Stimulated activated CD8-positive, alpha-beta memory T cell treated with anti-CD3 and anti-CD28 coated beads, Interleukin-4, amount 100 ng/mL, for 24 hours (primary cell): ENCODE measurements at places on chromosomes 3 and 15.

GRCh38 chr3:14244521-14245247 lies 66.1 kb downstream of the LSM3 start:
- DNase-seq, result no peak

DNA sequence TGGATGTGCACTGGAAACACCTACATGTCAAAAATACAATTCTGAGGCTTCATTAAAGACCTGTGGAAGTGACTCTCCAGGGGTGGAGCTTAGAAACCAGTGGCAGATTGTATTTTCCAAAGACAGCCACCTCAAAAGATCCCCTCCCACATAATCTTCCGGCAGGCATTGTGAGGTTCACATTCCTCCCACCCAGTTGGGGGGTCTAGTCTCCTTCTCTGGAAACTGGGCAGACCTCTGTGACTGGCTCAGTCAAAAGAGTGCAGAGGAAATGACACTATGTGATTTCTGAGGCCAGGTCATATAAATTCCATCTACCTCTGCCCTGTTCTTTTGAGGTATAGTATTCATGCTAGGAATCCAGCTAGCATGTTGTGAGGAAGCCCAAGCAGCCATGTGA lies 1.9 kb upstream of the CFAP92 start:
- DNase-seq, result no peak

DNA sequence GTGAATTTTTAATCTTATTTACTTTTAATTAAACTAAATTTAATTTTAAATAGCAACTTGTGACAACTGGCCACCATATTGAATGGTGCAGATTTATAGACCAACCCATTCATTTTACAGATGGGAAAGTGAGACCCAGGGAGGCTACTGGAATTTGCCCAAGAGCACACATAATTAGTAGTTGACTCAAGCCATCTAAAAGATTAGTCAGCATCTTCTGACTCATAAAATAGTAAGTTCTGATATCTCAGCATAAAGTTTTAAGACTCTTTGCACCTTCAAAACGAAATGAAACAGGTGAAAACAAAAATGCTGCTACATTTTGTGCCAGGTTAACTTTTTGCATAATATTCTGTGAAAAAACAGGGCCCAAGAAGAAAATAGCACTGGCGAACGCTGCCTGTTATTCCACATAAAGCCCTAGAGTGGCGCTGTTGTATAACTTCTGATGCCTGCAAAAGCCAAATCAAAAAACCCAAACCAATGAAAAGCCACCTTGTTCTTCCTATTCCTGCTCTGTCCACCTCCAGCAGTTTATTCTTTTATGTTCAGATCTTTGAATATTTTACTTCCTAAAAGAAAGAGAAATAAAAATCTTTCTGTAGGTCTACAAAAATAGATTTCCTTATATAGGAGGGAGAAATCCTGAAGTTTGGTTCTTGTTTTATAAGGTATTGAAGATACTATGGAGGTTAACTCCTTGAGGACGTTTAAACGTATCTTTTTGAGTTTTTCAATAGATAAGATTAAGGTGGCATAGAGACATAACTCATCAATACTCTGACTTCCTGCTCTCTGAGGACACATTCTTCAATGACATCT lies 62.8 kb downstream of the OTOL1 start:
- no peak for DNase-seq

GRCh38 chr15:54594115-54594514 lies 602.6 kb downstream of the RSL24D1 start:
- DNase-seq, result no peak

GRCh38 chr15:75131269-75131643 lies 70.4 kb upstream of the C15orf39 start:
- DNase-seq, result no peak

DNA sequence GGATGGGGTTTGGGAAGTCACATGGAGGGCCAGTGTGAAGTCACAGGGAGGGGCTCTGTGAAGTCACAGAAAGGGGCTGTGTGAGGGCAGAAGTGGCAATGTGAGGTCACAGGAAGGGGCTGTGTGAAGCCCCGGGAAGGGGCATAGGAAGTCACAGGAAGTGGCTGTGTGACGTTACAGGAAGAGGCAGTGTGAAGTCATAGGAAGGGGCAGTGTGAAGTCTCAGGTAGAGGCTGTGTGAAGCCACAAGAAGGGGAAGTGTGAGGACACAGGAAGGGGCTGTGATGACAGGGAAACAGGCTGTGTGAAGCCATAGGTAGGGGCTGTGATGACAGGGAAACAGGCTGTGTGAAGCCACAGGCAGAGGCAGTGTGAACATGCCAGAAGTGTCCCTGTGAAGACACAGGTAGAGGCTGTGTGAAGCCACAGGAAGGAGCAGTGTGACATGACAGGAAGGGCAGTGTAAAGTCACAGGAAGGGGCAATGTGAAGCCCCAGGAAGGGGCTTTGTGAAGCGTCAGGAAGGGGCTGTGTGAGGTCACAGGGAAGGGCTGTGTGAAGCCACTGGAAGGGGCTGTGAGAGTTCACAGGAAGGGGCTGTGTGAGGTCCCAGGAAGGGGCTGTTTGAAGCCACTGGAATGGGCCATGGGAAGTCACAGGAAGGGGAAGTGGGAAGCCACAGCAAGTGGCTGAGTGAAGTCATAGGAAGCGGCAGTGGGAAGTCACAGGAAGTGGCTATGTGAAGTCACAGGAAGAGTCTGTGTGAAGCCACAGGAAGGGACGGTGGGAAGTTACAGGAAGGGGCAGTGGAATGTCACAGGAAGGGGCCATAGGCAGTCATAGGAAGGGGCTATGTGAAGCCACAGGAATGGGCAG lies 37.1 kb downstream of the GASK1A start:
- no peak for DNase-seq

DNA sequence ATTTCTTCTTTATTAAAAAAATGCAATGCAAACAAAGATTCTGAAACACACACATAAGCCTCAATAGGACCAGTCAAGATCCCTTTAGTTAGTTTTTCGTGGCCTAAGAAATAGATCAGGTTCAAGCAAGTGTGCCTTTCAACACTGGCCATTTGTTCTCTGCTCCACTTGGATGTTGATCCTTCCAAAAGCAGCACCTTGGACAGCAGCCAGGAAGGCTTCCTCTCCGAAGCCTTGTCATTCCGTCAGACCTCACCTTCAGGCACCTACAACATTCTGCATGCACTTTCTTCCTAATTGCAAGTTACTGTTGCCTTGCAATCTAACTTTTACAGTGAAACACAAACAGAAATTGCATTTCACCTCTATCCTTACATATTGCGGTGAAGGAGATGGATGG lies 155.9 kb upstream of the FEZF2 start:
- DNase-seq, result no peak

GRCh38 chr15:70062321-70062956 lies 35.3 kb downstream of the TLE3 start:
- no peak for DNase-seq

DNA sequence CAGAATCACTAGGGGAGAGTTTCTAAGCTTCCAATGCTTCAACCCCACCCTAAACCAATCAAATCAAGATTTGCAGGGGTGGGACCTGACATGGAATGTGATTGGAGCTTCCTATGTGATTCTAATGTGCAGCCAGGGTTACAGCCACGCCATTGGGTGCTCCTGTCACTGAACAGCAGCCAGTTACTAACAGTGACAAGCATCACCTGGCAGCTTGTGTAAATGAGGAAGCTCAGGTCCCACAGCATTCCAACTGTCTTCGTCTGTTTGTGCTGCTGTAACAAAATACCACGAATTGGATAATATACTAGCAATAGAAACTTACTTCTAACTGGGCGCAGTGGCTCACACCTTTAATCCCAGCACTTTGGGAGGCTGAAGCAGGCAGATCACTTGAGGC lies 294.9 kb downstream of the SHQ1 start:
- DNase-seq, result no peak

DNA sequence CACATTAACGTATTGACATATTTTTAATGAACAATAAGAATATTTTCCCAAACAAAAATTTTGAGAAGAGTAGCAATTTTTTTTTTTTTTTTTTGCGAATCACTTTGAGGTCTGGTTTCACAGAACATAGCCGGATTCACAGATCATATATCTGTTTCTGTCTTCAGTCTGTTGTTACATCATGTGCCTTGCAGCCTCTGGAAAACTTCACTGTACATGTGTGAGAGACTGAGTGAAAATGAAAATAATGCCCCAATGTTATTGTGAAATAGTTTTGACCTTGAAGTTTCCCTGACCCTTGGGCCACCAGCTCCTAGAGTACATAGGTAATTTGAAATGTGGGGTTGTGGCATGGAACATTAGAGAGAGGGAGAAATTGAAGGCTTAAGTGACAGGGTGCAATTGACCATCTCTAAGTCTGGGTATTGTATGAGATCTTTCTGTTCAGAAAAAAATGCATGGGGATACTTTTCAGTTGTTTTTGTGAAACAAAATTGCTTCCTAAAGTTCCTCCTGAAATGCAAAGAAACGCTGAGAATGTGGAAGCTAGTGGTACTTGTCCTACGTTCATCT lies 14.0 kb downstream of the ITPR1 start:
- no peak for DNase-seq

GRCh38 chr15:69064649-69065048 lies 50.2 kb downstream of the NOX5 start:
- DNase-seq, result no peak

GRCh38 chr15:84634228-84634837 lies 19.8 kb downstream of the WDR73 start:
- no peak for DNase-seq
